ENCODE measurements at places on chromosomes 4 and X.
A peak's percentile ranks its signal among the peaks of the same experiment; 100 is the strongest.

GRCh38 chr4:122668241-122668640, 47.4 kb upstream of the IL21 start:
- DNase-seq: no peak

DNA sequence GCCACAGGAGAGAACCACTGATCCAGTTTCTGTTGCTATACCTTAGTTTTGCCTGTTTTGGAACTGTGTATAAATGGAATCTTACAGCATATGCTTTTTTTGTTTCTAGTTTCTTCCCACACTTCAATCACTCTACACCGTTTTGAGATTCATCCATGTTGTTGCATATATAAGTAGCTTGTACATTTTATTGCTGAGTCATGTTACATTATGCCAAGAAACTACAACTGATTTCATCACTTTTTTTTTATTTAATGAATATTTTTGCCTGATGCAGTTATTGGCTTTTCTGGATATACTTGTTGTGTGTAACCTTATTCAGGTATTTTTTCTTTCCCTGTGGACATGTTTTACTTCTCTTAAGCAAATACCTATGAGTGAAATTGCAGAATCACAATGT, 1135.9 kb downstream of the RAPGEF2 start:
- no peak for DNase-seq

- no peak for DNase-seq
These were observed 186.2 kb downstream of the STIM2 start for GRCh38 chr4:27046851-27047250.

GRCh38 chrX:68897118-68897945, 68.5 kb downstream of the EFNB1 start:
- DNase-seq: no peak

DNA sequence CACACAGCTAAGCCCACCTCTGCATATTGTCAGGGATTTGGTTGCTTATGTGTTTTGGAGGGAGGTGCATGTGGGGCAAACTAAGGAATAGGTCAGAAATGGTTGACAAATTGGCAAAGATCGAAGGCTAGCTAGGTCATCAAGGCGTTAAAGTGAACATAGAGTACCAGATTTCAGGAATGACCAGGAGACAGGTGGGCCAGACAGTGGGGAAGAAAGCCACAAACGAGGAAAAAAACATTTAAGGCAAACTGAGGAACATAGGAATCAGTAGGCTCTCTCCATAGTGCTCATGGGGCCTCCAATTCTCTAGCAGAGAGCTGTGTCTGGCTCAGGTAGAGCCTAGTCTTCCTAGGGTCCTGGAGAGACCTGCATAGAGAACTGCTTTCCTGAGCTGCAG, 57.4 kb downstream of the CNGA2 start:
- DNase-seq: no peak

- DNase-seq: no peak
These were observed 72.6 kb downstream of the GPR82 start for GRCh38 chrX:41796577-41796976.

GRCh38 chr4:103915224-103915869, 195.6 kb upstream of the TACR3 start:
- peak; percentile 3 for DNase-seq

- no peak for DNase-seq
These were observed 310.4 kb downstream of the SPRY1 start for GRCh38 chr4:123706973-123707372.

GRCh38 chrX:30065226-30065625, 150.1 kb upstream of the MAGEB2 start:
- no peak for DNase-seq
